CD4-positive, alpha-beta T cell treated with Interleukin-10 for 1 hour (primary cell): ENCODE measurements at places on chromosomes 2 and 18.

- DNase-seq: peak; percentile 53
These were observed 272.4 kb downstream of the AGAP1 start for GRCh38 chr2:235766278-235766677.

GRCh38 chr2:112343827-112344585, 68.6 kb downstream of the ZC3H6 start:
- no peak for DNase-seq

DNA sequence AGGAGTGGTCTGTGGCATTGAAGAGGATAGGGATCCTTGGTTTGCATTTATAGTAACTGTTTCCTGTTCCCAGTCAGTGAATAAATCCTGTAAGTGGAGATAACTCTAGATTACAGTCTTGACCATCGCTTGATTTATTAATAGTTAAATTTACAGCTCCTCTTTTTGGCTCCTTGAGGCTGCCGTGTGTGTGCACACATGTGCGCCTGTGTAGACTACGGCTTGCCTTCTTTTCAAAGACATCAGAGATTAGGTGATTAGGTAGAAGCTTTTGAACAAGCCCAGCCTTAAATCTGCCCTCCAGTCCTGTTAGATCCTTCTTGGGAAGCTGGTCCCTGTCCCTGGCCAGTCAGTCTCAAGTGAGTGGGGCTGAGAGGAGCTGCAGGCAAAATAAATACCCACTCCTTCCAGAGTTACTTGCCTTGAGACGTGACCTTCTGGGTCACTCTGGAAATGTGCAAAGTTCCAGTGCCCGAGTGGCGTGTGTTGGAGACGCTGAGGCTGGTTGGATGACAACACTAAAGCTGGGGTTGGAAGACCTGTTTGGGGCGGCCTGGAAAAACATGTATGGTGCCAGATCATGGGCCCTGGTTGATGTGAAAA, 32.0 kb downstream of the TCF7L1 start:
- DNase-seq: no peak

DNA sequence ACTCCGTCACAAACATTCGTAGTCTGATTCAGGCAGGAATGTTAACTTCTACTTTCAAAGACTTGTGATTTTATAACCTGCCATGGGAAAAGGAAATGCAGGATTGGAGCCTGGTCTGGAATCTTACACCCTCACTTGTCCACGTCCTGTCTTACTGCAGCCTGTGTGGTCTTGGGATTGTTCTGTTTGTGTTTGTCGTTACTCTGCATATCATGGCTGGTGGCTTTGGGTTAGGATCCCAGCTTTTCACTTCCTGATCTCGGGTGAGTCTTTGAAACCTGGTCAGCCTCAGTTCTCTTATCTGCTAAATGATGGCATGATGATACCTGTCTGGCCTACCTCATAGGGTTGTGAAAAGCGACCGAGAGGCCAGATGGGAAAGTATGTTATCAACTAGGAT, 34.6 kb downstream of the SH3BP4 start:
- no peak for DNase-seq

- DNase-seq: no peak
These were observed 331.8 kb downstream of the MTX2 start for GRCh38 chr2:176601066-176601465.

GRCh38 chr2:164975891-164976290, 20.6 kb upstream of the SLC38A11 start:
- DNase-seq: no peak

GRCh38 chr2:71174207-71174606, 43.8 kb downstream of the MPHOSPH10 start:
- no peak for DNase-seq
